Coronary artery (tissue), 2 donors: ENCODE measurements at places on chromosomes 16 and 17.

- DNase-seq = no peak
Measured at GRCh38 chr16:53840456-53840855, 136.5 kb downstream of the FTO start.

- DNase-seq = no peak
Measured at GRCh38 chr17:75153780-75154194, 525 bp downstream of the JPT1 start.

GRCh38 chr16:72270531-72270930, 98.6 kb upstream of the PMFBP1 start:
- DNase-seq = no peak

DNA sequence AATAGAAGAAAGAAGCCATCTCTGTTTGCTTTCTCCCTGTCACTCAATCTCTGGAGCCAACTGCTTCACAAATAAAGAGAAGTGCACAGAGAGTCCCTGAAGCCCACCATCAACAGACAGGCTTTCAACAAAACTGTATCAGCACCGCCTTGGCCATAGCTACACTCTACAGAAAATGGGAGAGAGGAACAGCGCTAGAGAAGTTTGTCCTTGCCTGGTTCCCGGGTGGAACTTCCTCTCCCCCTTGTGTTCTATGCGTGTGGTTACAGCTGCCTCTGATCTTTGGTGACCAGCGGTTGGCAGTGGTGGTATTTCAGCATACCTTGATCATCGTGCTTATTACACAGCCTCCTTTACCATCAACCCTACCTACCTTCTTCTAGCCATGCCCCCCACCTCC, 91.4 kb upstream of the CCL2 start:
- no peak for DNase-seq

- no peak for DNase-seq
Measured at GRCh38 chr17:77535435-77535834, 394.7 kb downstream of the SEC14L1 start.

DNA sequence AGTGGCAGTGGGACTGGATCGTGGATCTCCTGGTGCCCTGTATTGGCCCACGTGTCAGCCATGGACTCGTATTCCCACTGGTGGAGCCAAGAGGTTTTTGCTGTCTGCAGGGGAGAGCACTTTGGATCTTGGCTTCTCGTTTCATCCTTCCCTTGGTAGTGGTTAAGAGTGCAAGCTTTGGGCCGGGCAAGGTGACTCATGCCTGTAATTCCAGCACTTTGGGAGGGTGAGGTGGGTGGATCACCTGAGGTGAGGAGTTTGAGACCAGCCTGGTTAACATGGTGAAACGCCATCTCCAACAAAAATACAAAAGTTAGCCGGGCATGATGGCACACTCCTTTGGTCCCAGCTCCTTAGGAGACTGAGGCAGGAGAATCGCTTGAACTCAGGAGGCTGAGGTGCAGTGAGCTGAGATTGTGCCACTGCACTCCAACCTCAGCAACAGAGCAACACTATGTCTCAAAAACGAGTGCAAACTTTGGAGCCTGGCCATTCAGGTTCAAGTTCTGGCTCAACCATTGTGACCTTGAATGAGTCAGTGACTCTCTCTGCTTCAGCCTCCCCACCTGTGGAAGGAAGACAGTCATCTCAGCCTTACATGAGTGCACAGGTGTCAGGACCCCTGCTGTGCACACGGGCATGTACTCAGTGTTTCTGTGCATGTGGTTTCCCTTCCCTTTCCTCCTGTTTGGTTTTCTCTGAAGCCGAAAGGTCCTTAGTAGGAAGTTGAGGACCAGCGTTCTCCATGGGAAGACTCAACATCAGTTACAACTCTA, 57.4 kb downstream of the PLCG2 start:
- no peak for DNase-seq

GRCh38 chr17:70976447-70976846, 807.1 kb downstream of the KCNJ2 start:
- DNase-seq = no peak

DNA sequence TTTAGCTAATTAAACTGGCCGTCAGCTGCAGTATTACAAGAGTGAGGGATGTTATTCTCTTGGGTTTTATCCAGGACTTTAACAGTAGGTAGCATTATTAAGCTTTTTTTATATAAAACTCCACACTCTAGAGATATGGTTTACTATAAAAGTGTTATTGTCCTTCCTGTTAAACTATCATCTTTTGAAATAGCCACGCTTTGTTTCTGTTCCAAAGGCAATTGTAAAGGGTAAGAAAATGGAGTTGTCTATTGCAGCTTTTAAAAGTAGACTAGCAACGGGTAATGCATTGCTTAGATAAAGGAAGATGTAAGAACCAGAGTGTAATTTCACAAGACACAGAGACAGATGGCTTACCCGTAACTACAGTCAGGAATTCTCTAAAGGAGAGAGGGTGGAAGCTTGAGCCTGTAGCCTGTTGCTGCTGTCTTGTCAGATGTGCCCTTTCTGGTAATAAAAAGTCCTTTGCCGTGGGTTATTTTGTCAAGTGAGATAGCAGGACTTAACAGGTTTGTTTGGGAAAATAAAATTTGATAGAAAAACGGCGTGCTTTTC, 56.4 kb downstream of the WWOX start:
- no peak for DNase-seq

GRCh38 chr16:87608400-87608985, 6.2 kb downstream of the JPH3 start:
- no peak for DNase-seq
